ENCODE measurements at places on chromosomes 12 and 14.

DNA sequence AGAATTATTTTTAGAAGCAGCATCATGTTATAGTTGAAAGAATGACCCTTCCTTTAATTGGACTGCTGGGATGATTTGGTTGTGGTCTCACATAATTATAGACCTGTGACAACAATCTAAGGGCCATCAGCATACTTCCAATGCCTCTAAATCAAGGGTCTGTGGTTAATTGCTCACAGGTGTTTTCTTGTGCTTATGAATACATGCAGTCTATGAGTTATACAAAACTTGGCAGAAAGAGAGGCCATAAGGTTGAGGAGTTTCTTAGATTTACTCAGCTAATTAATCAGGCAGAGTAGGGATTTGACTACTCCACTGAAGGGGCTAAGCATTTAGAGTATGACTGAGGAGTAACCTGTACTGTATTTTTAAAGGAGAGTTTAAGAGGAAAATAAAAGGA lies 37.0 kb upstream of the FRMD6 start:
- DNase-seq, result no peak

- no peak for DNase-seq
Measured at GRCh38 chr12:16634786-16635185, 28.8 kb upstream of the LMO3 start.

DNA sequence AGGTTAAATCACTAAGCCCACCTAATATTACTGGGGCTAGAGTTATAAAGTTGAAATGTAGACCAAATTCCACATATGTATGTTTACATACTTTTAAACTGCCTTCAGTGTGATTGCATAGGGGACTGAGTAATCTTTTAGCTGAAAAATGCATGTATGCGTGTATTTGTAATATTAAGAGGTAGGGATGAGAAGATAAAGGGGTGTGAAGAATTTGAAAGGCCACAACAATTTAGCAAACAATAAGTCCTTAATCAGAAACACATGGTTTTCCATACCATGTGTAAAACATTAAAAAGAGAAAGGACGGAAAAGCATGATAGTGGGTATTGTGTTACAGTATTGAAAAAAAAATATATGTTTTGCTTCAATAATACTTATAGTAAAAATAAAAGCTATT lies 919.9 kb upstream of the FLRT2 start:
- no peak for DNase-seq

DNA sequence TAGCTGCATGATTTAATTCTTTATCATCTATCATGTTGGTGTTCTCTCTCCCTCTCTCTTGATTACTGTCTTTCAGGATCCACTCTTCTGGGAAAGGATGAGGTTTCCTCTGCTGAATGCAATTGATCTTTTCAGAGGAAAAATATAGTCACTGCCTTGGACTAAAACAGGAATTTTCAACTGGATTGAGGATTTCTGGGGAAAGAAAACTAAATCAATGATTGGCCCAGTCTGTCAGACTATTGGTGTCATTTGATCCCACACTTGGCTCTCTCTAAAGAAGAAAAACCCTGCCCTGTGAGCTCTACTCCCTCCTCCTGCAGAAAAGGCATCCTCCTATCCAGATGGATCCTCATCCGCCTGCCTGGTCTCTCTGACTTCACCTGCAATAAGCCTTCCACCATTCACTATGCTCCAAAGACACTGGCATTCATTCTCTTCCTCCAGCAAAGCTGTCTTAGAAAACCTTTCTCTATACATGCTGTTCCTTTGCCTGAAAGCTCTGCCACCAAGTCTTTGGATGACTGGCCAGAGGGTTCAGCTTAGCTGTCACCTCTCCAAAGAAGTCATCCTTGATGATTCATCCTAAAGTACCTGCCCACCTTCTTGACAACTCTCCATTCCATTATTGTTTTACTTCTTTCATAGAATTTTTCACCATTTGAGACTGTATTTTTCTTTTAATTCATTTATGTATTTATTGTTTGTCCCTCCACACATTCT lies 127.7 kb upstream of the CAND1 start:
- peak; percentile 30 for DNase-seq

- peak; percentile 32 for DNase-seq
Measured at GRCh38 chr14:105475269-105476096, 862 bp downstream of the CRIP2 start.

DNA sequence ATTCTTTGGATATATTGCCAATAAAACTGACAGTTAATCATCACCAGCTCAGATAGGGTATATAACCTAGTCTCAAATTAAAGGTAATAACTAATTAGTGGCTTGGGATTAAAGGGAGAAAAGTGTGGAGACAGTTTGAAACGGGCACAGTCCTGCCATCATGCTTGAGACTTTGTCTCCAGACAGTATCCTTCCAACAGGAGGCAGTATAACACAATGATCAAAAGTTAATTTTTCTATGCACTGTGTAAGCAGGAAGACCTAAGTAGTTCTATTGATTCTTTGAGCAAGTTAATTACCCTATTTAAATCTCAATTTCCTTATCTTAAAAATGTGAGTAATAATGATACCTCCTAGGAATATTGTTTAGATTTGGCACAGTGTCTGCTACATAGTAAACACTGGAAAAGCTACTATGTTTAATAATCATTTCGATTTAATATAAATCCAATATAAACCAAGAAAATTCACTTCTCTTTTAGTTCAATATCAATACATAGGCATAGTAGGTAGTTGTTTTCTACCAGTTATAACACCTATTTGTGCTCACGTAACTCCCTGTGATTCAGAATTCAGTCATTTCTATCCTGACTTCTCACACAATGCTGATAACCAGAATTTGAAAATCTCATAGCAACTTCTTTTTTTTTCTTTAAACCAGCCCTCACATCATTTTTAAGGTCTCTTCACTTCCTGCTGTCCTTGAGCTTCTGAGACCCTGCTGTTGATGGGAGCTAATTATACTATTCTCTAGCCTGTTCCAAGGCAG lies 53.7 kb downstream of the GALNT4 start:
- no peak for DNase-seq

DNA sequence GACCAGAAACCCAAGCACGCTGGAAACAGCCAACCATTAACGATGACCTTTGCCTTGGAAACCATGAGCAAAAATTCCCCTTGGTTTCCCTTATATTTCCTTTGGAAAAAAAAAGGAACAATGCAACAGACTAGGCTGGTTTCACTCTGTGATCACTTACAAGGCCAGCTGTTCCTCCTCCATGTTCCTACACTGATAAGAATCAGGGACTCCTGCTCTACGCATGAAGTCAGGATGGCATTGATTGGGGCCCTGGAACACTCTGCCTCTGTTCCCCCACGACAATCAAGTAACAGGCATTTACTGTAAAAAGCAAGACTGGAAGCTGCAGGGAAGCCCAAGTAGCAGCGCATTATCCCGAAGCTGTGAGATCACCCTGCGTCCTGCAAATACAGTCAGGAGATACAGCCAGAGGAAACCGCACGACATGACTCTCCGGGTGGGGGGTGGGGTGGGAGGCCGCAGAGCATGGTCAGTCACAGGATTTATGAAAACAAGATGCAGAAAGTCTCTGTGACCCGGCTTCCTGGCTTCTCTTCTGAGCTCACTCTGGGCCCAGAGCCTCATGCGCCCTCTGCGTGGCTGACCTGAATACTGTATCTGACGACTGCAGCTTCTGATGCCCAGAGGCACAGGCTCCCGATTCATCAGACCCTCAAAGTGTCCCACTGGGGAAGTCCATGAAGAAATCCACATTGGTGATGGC lies 31.1 kb downstream of the SSH1 start:
- no peak for DNase-seq

- no peak for DNase-seq
Measured at GRCh38 chr12:105036937-105037649, 47.2 kb downstream of the ALDH1L2 start.

GRCh38 chr14:53285821-53286220 lies 132.7 kb upstream of the DDHD1 start:
- DNase-seq, result no peak

GRCh38 chr12:16828891-16829290 lies 222.9 kb upstream of the LMO3 start:
- DNase-seq, result no peak

GRCh38 chr12:124408822-124409517 lies 114.1 kb downstream of the RFLNA start:
- DNase-seq, result no peak

DNA sequence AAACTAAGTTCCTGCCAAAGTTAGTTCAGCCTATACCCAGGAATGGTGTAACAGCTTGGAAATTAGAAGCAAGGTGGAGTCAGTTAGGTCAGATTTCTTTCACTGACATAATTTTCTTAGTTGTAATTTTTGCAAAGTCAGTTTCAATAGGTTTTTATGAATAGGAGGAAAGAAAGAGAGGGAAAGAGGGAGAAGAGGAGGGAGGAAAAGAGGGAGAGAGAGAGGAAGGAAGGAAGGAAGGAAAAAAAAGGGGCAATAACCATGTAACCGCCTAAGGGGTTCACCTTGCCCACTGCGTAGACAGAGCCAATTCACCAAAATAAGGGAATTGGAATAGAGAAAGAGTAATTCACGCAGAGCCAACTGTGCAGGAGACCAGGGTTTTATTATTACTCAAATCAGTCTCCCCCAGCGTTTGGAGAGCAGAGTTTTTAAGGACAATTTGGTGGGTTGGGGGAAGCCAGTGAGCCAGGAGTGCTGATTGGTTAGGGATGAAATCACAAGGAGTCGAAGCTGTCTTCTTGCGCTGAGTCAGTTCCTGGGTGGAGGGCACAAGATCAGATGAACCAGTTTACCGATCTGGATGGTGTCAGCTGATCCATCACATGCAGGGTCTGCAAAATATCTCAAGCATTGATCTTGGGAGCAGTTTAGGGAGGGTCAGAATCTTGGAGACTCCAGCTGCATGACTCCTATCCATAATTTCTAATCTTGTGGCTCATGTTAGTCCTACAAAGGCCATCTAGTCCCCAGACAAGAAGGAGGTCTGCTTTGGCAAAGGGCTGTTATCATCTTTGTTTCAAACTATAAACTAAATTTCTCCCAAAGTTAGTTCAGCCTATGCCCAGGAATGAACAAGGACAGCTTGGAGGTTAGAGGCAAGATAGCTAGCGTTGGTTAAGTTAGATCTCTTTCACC lies 126.0 kb upstream of the AMIGO2 start:
- no peak for DNase-seq

DNA sequence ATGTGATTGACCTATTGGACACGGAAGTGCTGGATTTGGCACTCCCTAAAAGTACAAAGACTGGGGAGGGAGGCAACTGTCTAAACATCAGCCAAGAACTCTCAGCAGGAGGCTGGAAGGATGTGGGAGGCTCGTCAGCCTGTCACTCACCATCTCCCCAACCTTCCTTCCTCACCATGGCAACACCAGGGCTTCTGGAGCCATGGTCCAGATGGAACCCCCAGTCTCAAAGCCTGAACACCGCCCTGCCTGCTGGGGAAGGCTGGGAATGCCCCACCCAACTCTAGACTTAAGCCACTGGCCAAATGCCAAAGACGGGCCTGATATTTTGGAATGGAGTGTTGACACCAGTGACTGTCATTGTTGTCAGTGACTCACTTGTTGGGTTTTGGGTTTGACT lies 55.3 kb downstream of the GALNT16 start:
- no peak for DNase-seq

DNA sequence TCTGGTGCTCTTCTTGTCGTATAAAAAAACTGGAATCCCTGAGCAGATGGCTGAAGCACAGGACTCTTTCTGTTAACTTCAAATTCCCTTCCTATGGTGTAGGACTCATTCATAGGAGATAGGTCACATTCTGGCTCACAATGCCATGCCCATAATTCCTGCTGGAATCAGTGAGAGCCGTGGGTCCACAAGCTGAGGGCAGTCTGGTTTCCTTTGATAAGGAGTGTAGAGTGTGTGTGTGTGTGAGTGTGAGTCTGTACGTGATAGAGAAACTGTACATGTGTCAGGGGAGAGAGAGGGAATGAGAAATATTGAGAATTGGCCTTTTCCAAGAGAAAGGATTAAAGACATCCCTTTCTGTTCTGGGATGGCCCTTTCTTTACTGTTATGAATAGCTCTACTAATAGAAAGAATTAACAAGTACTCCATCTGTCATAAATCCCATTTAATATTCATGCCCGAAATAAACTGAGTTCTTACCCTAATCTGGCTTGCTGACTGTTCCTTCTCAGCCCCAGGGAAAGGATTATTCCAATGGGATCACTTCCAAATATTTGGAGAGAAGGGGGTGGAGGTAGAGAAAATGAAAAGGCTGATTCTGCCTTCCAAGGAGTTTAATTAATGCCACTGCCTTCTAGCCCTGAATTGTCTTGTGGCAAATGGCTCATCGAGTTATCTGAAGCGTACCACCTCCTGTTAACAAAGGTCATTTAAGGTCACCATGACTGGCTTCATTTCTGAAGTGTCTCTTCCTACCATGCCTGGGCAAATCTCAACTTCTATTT lies 79.0 kb downstream of the TMX1 start:
- no peak for DNase-seq

- no peak for DNase-seq
Measured at GRCh38 chr12:103850429-103850828, 9.4 kb upstream of the NT5DC3 start.

DNA sequence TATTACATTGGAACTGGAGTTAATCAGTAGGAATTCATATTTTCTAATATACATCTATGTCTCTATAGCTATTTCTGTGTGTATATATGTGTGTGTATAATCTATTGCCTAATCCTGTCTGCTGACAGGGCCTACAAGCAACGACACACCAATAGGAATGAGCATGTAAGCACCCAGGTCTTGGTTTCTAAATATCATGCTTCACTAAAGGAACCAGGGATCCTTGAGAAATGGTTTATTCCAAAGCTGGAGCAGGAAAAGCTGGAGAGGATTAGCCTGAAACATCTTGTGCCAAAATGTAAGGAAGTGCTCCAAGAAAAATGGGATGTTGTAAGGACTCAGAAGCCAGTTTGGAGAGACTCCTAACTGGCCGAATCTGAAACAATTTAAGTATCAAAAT lies 29.3 kb upstream of the LGALS3 start:
- no peak for DNase-seq

DNA sequence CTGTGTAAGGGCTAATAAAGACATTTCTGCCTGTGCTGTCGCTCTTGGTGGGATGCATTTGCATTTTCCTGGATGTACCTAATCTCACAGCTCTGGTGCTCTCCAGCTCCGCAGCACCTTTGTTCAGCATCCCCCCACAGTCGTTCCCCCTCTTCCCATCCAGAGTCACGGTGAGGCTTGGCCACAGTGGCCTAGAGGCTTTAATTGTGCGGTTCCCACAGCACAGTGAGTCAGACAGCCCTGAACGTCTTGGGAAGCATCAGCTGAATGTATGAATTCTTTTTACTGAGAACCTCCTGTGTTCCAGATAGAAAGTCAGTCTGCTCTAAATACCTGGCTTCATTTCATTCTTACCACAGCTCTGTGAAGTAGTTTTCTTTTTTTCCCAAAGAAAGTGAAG lies 28.7 kb downstream of the MLXIP start:
- DNase-seq, result no peak

Data from stimulated activated CD8-positive, alpha-beta memory T cell treated with anti-CD3 and anti-CD28 coated beads, Interleukin-4, amount 100 ng/mL, for 48 hours (primary cell).